ENCODE measurements at places on chromosomes 3 and 15.

GRCh38 chr15:25184356-25185155 lies 229.8 kb downstream of the SNRPN start:
- DNase-seq = no peak

GRCh38 chr3:144968750-144969350 lies 997.2 kb downstream of the DIPK2A start:
- DNase-seq = no peak

DNA sequence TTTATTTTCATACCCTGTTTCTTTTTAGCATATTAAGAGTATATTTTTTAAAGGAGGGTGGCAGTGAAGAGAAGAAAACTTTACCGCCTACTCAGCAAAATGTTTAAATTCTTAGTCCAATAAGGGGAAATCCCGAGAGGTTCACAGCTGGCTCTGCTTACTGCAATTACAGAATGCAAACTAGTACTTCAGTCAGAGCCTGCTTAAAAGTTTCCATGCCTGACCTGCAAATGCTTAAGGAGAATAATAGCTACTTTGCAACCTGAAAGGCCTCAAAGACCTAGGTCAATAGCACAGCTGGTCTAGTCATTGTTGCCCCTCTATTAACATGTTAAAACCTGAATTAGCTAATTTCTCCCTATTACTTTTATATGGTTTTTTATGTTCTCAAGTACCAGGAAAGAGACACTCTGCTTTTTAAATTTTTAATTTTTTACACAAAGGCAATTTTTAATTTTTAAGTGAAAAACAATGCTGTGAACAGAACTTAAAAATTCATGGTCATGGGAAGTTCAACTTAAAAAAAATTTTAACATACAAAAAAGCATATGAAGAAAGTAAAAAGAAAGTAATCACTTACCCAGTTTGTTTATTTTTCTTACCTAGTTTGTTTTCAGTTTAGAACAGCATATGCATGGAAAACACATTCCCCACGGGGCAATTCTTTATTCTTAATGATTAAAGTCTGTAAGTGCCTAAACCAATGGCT lies 79.2 kb downstream of the P3H2 start:
- DNase-seq = peak; percentile 41

DNA sequence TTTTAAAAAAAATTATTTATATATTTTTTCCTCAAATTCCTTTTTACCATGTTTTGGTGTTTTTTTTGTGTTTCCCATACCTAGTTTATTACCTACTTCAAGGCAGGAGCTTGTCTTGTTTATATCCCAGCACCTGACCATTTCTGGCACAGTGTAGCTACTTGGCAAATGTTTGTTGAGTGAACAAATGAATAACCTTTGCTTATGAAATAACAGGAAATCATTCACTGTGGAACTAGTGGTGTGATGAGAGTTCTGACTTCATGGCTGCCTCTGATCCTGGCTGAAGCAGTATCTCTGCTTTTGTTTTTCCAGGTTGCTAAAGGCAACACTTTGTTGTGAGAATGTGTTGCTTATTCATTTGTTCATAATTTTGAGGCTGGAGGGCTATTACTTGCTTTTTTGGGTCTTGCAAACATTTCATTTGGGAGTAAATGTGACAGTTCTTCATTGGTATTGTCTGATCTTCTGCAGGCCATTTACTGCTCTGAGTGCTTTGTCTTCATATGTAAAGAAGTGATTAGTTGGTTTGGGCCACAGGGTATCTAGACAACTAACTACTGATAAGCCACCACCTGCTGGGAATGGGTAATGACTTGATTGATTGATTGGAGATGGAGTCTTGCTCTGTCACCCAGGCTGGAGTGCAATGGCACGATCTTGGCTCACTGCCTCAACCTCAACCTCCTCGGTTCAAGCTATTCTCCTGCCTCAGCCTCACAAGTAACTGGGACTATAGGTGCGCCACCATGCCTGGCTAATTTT lies 5.7 kb downstream of the RAD54L2 start:
- DNase-seq = no peak

GRCh38 chr15:26070095-26070532 lies 207.0 kb upstream of the ATP10A start:
- no peak for DNase-seq

DNA sequence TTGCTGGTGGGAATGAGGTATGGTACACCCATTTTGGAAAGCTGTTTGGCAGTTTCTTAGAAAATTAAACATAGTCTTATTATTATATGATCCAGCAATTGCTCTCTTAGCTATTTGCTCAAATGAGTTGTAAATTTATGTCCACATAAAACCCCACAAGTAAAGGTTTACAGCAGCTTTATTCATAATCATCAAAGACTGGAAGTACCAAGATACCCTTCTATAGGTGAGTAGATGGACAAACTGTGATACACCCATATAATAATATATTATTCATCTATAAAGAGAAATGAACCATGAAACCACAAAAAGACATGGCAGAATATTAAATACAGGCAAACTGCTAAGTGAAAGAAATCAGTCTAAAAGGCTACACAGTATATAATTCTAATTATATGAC lies 344.7 kb upstream of the CDIN1 start:
- no peak for DNase-seq

DNA sequence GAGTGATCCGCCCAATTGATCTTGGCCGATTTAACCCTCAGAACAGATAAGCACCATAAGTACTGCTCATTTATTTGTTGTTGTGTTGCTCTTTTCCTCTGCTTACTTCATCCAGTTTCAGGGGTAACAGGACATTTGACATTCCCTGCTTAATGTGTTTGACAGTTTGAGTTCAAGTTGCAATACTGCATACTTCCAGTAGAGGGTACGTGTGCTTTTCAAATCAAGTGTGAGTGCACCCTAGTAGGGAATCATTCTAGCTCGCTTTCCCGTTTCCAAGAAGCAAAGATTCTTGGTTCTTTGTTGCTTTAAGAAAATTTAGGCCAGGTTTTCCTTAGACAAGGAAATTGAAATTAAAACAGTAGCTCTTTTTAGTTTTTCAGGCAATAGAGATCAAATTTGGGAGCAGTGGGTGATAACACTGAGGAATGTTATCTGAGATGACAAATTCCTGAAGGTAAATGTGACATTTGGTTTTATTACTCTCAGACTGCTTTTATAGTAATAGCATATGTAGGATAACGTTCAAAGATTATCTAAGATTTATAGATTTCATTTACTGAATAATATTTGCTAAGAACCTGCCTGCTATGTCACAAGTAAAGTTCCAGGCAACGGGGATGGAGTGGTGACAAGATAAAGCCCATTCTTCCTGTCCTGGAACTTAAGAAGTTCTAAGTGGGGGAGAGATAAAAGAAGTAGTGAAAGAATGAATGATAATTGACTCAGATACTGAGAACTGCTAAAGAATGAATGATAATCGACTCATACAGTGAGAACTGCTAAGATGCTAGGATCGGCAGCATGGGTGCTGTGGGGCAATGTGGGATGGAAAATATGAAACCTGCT lies 73.3 kb downstream of the SYNPR start:
- DNase-seq = peak; percentile 51

Data from iPS-NIHi11 (cell line).